ENCODE measurements at places on chromosomes 16 and 17. TPM values are rescaled to one million over a fixed set of nuclear protein-coding genes. Genes with fewer than 3 reads are reported as not detected.
A peak's percentile ranks its signal among the peaks of the same experiment; 100 is the strongest.

DNA sequence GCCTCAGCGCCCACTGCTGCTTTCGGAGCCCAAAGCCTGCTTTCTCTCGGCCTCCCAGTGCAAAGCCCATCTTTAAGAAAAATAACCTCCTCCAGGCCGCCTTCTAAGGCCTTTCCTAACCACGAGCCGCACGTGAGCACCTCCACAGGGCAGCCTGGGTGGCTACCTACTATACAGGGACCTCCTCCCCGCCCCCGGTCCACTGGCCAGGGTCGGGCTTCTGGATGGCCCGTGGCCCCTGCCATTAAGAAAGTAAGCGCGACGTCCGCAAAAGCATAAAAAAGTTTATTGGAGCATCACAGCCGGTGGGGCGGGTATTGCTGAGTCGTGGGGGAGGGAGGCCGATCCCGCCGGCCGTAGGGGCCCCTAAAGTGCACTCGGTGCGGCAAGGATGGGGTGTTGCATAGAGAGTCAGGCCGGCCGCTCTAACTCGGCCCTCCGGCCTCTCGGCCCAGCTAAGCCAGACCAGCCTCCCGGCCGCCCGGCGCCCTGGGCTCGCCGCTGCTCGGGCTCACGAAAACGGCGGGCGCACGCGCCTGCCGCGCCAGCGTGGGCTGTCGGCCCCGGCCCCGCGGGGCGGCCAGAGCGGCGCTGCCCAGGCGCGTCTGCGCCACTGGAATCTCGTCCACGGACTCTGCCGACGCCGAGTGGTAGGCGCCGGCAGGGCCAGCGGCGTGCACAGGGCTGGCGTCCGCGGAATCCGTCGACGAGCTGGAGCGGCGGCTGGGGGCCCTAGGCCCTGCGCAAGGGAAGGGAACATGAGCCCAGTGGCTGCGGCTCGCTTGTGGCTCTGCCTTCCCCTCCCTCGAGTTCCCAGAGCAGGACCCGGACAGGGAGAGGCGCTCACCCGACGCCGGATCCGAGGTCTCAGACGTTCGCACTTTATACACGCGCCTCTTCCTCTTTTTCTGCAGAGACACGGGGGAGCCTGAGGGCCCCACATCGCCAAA lies 1.1 kb upstream of the TPPP3 start:
- H3K4me1 ChIP-seq, result no peaks in the 10 kb centered on the region
- peaks cover 4% of the 10 kb centered on the region for H3K27me3 ChIP-seq
- no peaks in the 10 kb centered on the region for H3K36me3 ChIP-seq
- no peak overlapping the region for H3K4me3 ChIP-seq

- no peak overlapping the region for H3K4me3 ChIP-seq
- H3K36me3 ChIP-seq, result peaks cover 4% of the 10 kb centered on the region
- no peaks in the 10 kb centered on the region for H3K27me3 ChIP-seq
- peaks cover 15% of the 10 kb centered on the region for H3K4me1 ChIP-seq
- no peak for DNase-seq
These were observed 7.5 kb downstream of the COTL1 start for GRCh38 chr16:84610376-84610775.

DNA sequence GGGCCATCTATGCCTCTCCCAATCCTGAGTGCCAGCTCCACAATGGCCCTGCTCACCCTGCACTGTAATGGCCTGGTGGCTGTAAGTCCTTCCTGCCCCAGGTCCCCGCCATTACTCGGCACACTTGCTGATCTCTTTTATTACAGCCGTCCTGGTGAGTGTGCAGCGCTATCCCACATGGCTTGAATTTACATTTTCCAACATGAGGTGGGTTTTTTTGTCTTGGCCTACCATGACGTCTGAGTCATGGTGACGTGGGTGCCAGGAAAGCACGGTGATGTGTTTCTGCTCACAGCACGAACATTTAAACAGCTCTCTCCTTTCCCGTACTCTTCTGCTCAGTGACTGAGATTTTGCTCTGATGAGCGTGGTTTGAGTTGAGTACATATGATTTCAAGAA lies 55.2 kb upstream of the FOXF1 start:
- no peaks in the 10 kb centered on the region for H3K36me3 ChIP-seq
- peaks cover 3% of the 10 kb centered on the region for H3K4me1 ChIP-seq

Gene PALB2
- 12.0 TPM for total RNA-seq

Gene SCIMP
- 18.6 TPM for total RNA-seq

- H3K36me3 ChIP-seq, result no peaks in the 10 kb centered on the region
- no peak overlapping the region for H3K4me3 ChIP-seq
- H3K4me1 ChIP-seq, result no peaks in the 10 kb centered on the region
These were observed 26.0 kb downstream of the NEUROD2 start for GRCh38 chr17:39581759-39582085.

Gene SLC13A2
- total RNA-seq, result not detected

Gene NHLRC4
- 7.0 TPM for total RNA-seq

DNA sequence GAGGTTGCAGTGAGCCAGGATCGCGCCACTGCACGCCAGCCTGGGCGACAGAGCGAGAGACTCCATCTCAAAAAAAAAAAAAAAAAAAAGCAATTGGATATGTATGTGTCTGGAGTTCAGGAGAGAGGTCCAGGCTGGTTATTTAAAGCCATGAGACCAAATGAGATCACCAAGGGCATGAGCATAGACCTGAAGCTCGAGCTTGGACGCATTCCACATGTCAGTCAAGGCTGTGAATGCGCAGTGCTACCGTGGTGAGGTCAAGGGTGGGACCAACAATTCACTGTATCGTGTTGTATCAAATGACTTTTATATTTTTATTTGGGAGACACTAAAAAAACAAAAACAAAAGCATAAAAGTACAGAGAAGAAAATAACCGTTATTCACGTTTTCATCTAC lies 29.1 kb upstream of the SPNS2 start:
- no peak for DNase-seq
- no peak overlapping the region for H3K4me3 ChIP-seq
- H3K27ac ChIP-seq, result no peak overlapping the region
- no peaks in the 10 kb centered on the region for H3K4me1 ChIP-seq
- H3K36me3 ChIP-seq, result no peaks in the 10 kb centered on the region

Gene TSNAXIP1
- 8.7 TPM for total RNA-seq

GRCh38 chr17:58005031-58005727 lies 1.9 kb downstream of the SRSF1 start:
- DNase-seq, result no peak
- no peak overlapping the region for H3K27ac ChIP-seq
- peak overlapping the region; percentile 41 for H3K4me3 ChIP-seq
- H3K36me3 ChIP-seq, result peaks cover 6% of the 10 kb centered on the region
- H3K4me1 ChIP-seq, result peaks cover 2% of the 10 kb centered on the region

DNA sequence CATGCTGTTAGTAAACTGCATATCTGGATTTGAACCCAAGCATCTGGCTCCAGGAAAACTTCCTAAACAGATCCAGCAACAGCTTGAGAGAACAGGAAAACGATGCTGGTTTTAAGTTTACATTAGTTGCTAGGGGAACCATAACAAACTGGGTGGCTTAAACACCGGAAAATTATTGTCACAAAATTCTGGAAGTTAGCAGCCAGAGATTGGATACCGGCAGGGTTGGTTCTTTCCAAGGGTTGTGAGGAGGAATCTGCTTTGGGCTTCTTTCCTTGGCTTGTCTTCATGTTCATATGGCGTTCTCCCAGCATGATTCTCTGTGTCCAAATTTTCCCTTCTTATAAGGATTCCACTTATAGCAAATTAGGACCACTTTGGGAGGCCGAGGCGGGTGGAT lies 276.9 kb upstream of the TOM1L1 start:
- H3K27ac ChIP-seq, result no peak overlapping the region
- no peak overlapping the region for H3K4me3 ChIP-seq
- DNase-seq, result peak; percentile 0
- no peaks in the 10 kb centered on the region for H3K36me3 ChIP-seq
- H3K4me1 ChIP-seq, result no peaks in the 10 kb centered on the region
- H3K27me3 ChIP-seq, result no peaks in the 10 kb centered on the region

- no peak overlapping the region for H3K4me3 ChIP-seq
- no peak overlapping the region for H3K27ac ChIP-seq
- H3K27me3 ChIP-seq, result peaks cover 40% of the 10 kb centered on the region
- no peak for DNase-seq
- no peaks in the 10 kb centered on the region for H3K36me3 ChIP-seq
These were observed 2.6 kb downstream of the SRCIN1 start for GRCh38 chr17:38602956-38603785.

DNA sequence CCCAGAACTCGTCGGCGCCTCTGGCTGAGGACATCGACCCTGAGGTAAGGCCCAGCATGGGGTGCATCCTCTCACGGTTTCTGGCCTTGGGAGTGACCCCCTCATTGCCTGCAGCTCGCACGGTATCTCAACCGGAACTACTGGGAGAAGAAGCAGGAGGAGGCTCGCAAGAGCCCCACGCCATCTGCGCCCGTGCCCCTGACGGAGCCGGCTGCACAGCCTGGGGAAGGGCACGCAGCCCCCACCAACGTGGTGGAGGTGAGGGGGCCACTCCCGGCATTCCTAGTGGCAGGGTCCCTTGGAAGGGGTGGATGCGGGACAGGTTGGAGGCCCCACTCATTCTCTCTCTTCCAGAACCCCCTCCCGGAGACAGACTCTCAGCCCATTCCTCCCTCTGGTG lies 8.4 kb upstream of the MRPL12 start:
- no peaks in the 10 kb centered on the region for H3K4me1 ChIP-seq
- no peak for DNase-seq
- peaks cover 16% of the 10 kb centered on the region for H3K36me3 ChIP-seq
- no peak overlapping the region for H3K4me3 ChIP-seq

DNA sequence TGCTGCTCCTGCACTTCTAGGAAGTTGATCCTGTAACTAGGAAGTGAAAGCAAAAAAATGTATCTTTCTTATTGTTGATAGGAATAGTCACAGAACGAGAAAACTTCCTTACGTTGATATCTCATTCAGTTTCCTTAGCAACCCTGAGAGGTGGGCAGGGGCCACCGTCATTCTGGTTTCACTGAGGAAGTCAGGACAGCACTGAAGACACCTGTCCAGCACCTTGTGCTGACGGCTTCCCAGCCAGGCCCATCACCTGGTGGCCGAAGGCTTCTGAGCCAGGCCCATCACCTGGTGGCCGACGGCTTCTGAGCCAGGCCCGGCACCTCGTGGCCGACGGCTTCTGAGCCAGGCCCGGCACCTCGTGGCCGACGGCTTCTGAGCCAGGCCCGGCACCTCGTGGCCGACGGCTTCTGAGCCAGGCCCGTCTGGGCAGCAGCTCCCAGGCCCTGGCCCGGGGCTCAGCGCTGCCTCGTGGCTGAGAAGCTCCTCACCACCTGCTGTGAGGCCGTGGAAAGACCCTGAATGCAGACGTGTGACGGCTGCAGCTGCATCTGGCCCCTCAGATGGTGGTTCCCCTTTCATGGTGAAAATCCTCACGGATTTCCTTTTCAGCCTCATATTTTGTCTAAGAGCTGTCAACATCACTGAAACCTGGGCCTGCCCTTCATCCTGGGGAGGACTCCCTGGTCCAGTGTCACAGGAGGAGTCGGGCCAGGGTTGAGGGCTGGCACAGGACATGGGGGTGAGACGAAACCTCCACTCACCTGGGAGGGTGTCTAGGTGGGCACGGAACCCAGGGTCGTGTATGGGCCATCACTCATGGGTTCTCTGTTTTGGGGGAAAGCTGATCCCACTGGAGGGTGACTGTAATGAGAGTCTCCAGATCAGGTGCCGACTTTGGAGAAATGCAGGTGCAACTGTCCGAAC lies 33.0 kb upstream of the ZNF750 start:
- DNase-seq, result no peak
- peaks cover 3% of the 10 kb centered on the region for H3K36me3 ChIP-seq
- H3K4me3 ChIP-seq, result no peak overlapping the region
- H3K4me1 ChIP-seq, result peaks cover 4% of the 10 kb centered on the region
- no peak overlapping the region for H3K27ac ChIP-seq

DNA sequence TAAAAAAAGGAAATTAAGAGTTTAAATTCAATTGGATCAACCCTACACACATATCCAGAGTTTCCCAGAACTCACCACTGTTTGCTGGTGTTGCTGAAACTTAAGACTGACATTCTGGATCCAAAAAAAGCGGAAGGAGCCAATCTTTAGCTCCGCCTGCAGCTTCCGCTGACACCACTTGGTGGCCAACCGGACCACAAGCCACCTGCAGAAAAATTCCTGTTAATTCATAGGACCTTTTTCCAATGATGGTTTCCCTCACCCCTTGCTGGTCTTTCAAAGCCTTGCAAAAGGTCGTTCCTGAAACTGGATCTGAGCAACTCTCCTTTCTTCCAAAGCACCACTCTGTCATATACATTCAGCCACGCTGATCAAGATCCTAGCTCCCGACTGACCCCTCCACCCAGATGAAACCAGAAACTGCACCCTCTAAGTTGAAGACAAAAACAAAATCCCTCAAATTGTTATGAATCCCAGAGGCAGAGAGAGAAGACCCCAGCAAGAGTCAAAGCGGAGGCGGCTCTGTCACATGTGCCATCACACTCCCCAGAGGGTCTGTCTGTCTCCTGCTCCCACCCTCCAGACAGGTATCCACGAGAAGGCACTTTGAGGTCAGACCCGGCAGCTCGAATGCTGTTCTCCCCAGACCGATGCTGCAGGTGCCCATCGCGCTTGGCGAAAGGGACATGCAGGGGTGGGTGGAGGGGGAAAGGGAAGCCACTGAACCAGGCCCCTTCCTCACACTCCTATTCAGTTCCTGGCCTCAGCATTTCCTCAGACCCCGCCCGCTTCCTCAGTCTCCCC lies 773 bp downstream of the BLTP2 start:
- DNase-seq, result peak; percentile 26
- peaks cover 34% of the 10 kb centered on the region for H3K36me3 ChIP-seq
- peak overlapping the region; percentile 89 for H3K4me3 ChIP-seq
- no peaks in the 10 kb centered on the region for H3K27me3 ChIP-seq
- peaks cover 21% of the 10 kb centered on the region for H3K4me1 ChIP-seq

Gene FBXW10
- total RNA-seq, result 0.58 TPM

DNA sequence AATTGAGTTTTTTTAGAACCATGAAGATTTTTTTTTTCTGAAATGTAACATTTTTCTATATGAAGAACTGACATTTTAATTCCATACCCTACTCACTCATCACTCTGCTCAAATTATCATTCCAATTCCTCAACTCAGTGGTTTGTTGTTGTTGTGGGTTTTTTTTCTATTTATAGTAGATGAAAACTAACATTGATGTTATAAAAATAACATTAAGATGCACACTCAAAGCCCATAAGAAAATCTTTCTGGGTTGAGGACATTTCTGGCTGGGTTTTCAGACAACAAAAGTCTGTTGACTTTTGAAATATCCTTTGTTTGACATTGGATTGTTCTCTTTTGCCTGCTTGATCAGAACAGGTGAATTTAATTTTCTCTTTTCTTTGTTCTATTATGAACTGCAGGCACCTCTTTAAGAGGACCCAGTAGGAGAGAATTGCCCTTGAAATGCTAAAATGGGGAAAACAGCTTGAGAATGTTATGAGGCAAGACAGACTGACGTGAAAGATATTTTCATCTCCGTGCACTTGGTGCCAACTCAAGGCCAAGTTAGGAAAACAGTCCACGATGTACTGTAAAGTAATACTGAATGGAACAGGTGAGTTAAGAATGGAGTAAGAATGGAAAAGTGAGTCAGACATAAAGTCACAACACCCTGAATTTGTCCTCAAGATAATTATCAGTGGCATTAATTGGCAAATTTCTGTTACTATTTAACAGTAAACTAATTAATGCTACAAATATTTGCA lies 16.1 kb upstream of the ABCA5 start:
- H3K27ac ChIP-seq, result no peak overlapping the region
- H3K4me1 ChIP-seq, result no peaks in the 10 kb centered on the region
- no peaks in the 10 kb centered on the region for H3K27me3 ChIP-seq
- DNase-seq, result no peak

GRCh38 chr17:44086364-44087311 lies 16.1 kb downstream of the G6PC3 start:
- DNase-seq, result peak; percentile 37
- no peak overlapping the region for H3K4me3 ChIP-seq
- H3K27me3 ChIP-seq, result no peaks in the 10 kb centered on the region
- peaks cover 59% of the 10 kb centered on the region for H3K36me3 ChIP-seq

GRCh38 chr16:30895627-30896260 lies 670 bp upstream of the CTF1 start:
- no peaks in the 10 kb centered on the region for H3K27me3 ChIP-seq
- peak overlapping the region; percentile 91 for H3K27ac ChIP-seq
- H3K4me3 ChIP-seq, result no peak overlapping the region
- peaks cover 17% of the 10 kb centered on the region for H3K4me1 ChIP-seq
